ENCODE measurements at places on chromosomes 7 and 10. TPM values are rescaled to one million over a fixed set of nuclear protein-coding genes. Genes with fewer than 3 reads are reported as not detected.

IFIT1 gene
- total RNA-seq, result 22.1 TPM

MAGI2 gene
- total RNA-seq, result 3.8 TPM

CWF19L1 gene
- 11.1 TPM for total RNA-seq

SLC26A3 gene
- not detected for total RNA-seq

DNA sequence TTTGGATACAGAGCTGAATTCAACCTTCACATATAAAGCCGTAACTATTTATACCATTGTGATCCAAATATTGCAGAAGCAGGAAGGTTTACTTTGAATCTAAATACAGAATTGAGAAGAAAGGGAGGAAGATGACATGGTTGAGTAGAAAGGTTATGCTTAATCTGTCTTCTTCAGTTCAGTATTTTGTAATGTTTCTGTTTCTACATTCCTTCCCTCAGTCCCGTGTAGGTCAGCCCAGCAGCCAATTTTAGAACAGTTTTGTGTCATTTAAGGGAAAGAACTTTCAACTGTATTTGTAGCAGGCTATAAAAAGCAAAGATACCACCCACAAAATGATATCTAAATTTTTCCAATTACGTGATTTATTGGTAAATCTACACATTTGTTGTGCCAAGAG is 97.4 kb downstream of the CPED1 start:
- no peak for DNase-seq

GRCh38 chr7:75995996-75996395 is 1.6 kb upstream of the TMEM120A start:
- DNase-seq, result no peak

DNA sequence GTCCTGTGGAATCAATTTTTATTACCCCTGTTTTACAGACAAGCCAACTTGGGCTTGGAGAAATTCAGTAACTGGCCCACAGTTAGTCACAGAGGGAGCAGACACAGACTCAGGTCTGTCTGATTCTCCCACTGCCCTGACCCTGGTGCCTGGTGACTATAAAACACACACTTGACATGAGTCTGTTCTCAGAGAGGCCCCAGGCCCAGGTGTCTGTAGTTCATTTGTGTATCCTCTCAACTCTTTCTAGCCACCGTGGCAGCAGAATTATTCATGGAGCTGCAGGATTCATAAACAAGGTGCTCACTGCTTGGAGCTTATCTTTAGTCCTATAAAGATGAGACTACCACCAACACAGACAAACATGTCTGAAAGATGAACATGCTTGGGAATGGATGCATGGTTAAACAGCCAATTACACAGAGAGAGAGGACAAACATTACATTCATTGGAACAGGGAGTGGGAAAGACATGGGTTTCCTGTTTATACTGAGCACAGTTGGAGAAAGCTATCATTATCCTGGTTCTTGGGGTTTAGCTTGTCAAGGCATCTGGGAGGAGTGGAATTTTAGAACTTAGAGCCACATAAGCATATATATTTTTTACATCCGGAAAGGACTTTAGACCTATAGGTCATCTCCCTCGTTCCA is 79.1 kb upstream of the PDCD4 start:
- no peak for DNase-seq

DNA sequence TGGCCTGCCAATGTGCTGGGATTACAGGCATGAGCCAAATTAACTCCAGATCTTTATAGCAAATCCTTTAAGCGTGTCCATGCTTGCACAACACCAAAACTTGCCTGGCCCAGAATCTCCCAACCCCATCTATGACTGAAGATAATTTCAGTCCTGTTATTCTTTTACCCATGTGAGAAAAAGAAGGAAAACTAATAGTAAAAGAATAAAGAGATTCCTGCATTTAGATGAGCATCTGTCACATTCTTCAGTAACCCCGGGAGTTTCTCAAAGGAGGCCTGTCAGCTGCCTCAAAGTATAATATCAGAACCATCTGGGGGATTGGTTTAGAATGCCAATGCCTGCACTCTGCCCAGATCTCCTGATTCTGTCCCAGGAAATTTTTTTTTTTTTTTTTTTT is 158.1 kb upstream of the KMT2E start:
- DNase-seq, result no peak

- no peak for DNase-seq
Measured at GRCh38 chr7:11239316-11239715, 265.6 kb downstream of the PHF14 start.

GRCh38 chr10:122461729-122462532 is 578 bp downstream of the HTRA1 start:
- DNase-seq, result no peak

All from heart left ventricle (tissue), 16 donors.